Fibroblast of skin of back (primary cell): ENCODE measurements at places on chromosomes 1 and 21.

- DNase-seq, result no peak
Observed at GRCh38 chr1:228911225-228912210, 176.2 kb downstream of the RHOU start.

DNA sequence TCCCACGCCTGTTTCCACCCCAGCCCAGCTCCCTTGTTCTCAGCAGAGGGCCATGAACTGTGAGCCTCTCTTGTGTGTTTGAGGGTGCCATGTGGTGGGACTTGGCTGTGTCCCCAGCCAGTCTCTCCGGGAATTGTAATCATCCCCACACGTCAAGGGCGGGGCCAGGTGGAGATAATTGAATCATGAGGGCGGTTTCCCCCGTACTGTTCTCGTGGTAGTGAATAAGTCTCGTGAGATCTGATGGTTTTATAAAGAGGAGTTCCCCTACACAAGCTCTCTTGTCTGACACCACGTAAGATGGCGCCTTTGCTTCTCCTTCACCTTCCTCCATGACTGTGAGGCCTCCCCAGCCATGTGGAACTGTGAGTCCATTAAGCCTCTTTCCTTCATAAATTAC, 57.2 kb upstream of the COL6A2 start:
- no peak for DNase-seq

GRCh38 chr1:204464701-204465100, 29.9 kb downstream of the PIK3C2B start:
- no peak for DNase-seq

DNA sequence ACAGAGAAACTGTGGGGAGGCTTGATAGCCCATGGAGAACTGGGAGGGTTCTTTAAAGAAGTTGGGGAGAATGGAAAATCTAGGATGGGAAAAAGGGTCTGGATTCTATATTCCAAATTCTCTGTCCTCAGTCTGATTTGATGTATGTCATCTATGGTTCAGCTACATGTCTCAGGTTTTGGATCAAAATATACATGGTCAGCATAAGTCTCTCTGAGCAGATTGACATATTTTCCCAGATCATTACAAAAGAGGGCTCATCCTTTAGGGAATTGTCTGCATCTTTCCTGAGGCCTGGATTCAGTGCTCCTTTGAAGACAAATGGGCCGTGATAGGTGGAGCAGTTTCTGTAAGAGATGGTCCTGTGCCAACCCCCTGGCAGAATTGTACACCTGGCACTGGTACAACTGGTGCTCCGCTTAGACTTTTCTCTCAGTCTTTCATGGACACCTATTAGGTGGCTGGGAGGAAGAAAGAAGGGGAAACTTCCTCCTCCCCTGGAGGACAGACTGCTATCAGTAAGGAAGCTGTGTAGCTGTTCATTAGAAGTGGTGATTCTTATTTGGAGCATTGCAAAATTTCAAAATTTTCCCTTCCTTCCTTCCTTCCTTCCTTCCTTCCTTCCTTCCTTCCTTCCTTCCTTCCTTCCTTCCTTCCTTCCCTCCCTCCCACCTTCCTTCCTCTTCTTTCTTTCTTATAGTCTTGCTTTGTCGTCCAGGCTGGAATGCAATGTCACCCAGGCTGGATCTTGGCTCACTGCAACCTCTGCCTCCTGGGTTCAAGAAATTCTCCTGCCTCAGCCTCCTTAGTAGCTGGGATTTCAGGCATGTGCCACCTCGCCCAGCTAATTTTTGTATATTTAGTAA, 26.1 kb upstream of the RGL1 start:
- no peak for DNase-seq

DNA sequence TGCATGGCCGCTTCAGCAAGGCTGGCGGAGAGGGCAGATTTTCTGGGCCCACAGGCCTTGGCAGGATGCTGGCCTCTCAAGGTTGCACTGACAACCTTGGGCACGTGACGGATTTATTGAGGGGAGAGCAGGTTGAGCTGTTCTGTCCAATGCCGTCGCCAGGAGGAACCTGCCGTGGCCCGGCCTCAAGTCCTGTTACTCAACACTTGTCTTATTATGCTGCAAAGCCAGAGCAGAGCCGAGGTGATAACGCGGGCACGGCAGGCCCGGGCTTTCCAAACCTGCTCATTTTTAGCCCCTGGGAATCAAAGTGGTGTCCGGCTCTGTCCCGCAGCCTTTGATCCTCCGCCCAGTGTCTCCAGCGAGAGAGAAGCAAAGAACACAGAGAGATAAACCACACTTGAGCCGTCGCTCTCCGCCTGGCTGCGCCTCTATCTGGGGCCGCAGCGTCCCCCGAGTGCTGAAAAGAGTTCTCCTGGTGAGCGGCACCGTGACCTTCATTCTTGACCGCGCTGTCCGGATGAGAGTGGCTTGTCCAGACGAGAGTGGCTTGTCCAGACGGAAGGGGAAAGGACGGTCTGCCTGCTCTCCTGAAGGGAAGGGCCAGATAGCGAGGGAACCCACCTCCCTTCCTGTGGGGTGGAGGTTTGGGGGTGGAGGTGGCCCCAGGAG, 162.3 kb upstream of the ARHGEF16 start:
- DNase-seq, result no peak

- DNase-seq, result no peak
Observed at GRCh38 chr1:33898406-33898805, 34.5 kb downstream of the HMGB4 start.

DNA sequence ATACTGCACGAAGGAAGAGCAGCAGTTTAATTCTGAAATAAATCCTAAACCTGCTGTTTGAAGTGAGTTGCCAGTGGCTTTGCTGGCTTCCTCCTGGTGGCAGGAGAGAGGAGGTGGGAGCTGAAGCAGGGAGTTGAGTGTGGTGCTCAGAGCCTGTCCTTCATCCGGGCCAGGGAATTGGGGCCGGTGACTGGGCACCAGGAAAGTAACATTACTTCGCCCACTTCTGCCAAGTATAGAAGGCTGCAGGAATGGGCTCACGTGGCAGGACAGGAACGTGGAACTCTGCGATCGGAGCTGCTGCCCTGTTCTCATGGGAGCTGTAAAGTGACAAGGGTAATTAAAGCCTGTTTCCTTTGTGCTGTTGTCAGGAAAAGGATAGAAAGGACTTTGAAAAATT, 8.7 kb downstream of the TOR3A start:
- DNase-seq, result no peak

- no peak for DNase-seq
Observed at GRCh38 chr1:89688607-89689006, 55.7 kb downstream of the LRRC8C start.

GRCh38 chr1:167016100-167016750, 27.1 kb downstream of the MAEL start:
- DNase-seq, result no peak

GRCh38 chr21:33071770-33072306, 1.9 kb downstream of the OLIG1 start:
- DNase-seq, result no peak

GRCh38 chr1:214739621-214740238, 136.7 kb downstream of the CENPF start:
- DNase-seq, result no peak

DNA sequence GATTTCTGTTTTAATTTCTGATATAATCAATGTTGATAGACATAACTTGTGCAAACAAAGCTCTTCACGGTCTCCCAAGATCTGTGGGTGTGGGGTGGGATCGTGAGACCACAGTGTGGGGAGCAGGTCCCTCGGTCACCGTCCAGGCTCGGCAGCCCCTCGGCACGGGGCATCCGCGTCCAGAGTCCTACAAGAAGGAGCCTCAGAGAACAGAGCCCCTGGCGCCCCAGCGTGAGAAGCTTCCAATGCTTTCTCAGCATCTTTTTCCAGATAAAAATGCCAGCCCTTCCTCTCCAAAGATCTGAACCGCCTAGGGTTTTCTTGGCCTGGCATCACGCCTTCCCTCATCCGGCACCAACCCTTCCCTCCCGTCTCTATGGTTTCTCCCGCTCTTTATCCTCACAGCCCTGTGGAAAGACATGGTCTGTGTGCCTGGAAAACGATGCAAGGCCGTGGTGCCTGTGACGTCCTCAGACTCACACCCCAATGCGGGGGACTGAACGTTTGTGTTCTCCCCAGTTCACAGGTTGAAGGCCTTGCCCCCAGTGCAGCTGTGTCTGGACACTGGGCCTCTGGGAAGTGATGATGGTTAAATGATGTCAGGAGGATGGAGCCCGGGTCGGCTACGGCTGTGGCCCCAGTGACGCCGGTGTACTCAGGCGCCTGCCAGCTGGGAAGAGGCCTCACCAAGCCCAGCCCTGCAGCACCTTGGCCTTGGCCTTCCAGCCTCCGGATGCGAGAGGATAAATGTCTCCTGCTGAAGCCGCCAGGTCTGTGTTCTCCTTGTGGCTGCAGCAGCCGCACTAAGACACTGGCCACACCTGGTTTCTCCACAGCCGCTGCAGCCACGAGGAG, 45.9 kb upstream of the COL6A2 start:
- no peak for DNase-seq

DNA sequence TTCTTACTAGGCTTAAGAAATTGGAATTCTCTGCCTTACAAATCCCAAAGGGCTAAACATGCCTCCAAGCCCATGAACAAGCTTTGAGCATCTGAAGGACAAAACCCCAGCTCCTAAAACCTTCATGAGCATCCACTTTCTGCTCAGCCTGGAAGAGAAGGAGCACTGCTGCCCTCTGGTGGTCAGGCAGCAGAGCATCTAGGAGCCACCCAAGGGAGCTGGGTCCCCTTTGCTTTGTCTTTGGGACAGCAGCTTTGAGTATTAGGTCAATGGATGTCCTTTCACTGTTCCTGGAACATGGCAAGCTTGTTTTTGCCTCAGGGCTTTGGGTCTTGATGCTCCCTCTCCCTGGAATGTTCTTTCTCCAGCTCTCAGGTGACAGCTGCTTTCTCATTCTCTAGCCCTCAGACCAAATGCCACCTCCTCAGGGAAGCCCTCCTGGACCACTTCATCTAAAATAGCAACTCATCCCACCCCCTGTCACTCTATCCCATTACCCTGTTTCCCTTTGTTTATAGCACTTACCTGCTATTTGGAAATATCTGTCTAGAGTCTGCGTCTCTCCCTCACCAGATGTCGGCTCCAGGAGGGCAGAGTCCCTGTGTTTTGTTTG, 25.7 kb downstream of the RAB7B start:
- peak; percentile 77 for DNase-seq

- no peak for DNase-seq
Observed at GRCh38 chr1:182280504-182280900, 111.1 kb downstream of the GLUL start.

DNA sequence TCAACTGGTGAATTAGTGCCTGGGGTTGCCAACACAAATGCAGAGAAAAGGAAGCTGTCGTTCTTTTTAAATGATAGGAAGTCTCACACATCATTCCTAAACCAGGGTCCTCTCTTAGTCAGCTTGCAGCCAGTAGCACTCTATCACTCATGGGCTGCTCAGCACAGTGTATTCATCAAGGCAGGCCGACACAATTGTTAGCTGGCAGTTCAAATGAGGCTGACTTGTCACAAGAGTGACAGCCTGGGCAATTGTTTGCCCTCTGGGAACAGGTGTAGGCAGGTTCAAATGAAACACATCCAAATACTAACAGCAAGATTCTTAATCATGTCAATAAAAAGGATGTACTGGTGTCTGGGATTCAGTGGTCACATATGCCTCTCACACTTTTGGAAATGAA, 76.9 kb downstream of the ERICH3 start:
- DNase-seq, result no peak

- DNase-seq, result no peak
Observed at GRCh38 chr1:29438991-29439390, 202.7 kb downstream of the PTPRU start.

DNA sequence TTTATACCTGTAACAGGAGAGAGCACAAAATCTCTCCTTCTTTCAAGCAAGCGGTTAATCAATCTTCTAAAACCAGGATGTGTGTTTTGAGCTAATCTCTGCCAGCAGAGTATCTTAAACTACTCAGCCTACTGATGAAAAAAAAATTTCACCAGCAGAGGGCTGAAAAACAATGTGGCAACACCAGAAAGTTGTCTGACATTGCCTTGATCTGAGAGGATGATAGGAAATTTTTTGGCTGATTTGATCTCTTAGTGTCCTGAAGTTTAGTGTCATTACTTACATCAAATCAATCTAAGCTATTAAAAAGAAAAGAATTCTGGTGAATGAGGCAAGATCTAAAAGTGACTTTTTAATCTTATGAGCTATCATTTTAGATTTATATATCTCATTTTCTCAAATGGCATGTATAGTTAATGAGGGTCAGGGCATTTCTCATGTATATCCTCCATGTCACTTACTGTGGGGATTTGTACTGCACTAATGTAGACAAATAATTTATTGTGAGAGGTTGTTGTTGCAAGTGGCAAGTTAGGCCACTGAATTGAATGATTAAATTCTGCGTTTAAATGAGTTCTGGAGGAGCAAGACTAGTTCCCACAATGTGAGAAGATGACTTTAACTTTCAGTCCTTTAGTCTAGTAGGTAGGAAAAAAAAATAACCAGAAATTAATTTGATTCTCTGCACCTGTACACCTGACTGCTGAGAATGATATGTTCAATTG, 10.9 kb downstream of the ADAMTS1 start:
- no peak for DNase-seq

GRCh38 chr21:45168522-45168921, 94.1 kb downstream of the ADARB1 start:
- DNase-seq, result no peak

DNA sequence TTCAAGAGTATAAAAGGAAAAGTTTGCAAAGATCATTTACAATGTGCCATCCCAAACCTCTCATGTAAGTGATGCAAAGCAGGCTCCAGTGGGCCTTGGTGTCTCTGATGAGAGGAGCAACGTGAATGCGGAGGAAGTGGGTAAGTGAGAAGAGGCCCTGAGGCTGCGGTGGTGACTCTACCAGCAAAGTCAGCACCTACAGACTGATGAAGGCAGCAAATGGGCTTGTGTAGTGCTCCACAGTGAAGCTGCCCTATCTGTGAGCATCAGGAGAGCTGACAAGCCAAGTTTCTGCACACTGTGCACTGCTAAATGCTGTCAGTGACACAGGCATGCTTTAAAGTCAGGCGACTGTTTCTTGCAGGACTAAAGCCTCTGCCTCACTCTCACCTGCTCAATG, 15.6 kb upstream of the RAP1A start:
- no peak for DNase-seq

- no peak for DNase-seq
Observed at GRCh38 chr1:100343897-100344296, 8.4 kb upstream of the CDC14A start.

DNA sequence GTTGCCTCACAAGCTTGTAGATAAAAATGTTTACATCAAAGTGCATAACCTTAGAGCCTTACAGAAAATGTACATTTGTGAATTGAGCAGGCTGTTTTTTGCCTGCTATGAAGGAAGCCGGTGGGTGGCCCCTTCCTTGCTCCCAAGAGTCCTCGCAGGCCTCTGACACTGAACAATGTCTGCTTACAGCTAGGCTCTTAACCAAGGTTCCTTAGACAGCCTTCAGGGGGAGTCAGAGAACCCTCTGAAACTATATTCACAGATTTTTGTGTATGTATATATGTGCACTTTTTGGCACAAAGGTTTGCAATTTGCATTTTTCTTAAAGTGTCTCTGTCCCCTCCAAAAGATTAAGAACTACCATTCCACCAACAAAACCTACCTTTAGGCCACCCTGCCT, 282.6 kb downstream of the BARHL2 start:
- no peak for DNase-seq

- DNase-seq, result peak; percentile 49
Observed at GRCh38 chr1:227946624-227947385, 927 bp downstream of the WNT9A start.

GRCh38 chr1:12636098-12636950, 7.6 kb upstream of the AADACL4 start:
- DNase-seq, result peak; percentile 94

- no peak for DNase-seq
Observed at GRCh38 chr1:97245026-97245425, 523.4 kb downstream of the PTBP2 start.
